ENCODE measurements at places on chromosomes 2 and 18.

- peak; percentile 78 for DNase-seq
Observed at GRCh38 chr2:30447149-30448045, at the start of gene LCLAT1. Gene LCLAT1 (plus strand): TSS chr2:30447246. CDS start chr2:30525591, 78,345 bp downstream.

- no peak for DNase-seq
Observed at GRCh38 chr2:241895712-241896641, 26.4 kb downstream of the RTP5 start.

DNA sequence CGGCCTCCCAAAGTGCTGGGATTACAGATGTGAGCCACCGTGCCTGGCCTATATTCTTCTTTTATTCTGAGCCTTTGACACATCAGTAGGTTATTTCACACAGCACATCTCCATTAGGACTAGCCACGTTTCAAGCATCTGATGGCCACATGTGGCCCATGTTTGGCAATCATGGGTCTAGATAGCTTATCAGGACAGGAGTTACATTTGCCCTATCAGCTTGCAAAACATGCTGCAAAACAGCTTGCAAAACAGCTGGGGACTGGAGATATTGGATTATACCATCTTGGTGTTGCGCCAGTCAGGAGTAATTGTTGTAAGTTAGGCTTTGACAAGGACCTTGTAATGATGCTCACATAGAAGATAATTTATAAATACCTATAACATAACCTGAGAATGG is 94.9 kb downstream of the GBX2 start:
- no peak for DNase-seq

- DNase-seq: no peak
Observed at GRCh38 chr18:55405893-55406406, 182.0 kb downstream of the TCF4 start.

DNA sequence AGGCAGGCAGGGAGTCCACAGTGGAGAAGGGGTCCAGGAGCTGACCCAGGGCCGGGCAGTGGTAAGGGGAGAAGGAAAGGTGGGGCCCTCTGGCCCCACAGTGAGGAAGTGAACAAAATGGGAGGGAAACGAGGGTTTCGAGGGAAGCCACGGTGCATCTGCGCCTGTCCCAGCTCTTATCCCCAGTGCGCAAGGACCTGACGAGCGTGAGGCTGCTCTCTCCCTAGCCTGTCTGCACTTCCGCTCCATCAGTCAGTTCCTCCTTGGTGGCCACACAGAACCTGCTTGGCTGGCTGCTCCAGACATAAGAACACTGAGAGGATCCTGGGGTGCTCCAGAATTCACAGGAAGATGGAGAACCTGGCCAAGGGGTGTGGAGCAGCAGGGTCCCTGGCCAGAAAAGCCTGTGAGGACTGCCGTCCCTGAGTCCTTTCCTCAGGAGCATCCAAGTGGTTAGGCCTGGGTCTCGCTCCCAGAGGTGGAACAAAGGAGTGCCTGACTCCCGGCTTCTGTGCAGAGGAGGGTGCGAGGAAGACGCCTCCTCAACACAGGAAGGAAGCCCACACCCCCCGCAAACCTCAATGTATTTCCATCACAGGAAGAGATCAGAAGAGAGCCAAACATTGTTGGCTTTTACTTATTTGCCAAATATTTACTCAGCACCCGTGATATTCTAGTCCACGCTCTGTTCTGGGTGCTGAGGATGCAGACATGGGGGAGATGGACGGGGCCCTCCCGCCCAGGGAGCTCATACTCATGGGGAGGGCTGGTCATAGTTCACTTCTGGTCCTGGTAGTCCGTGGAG is 43.7 kb upstream of the SEMA4C start:
- no peak for DNase-seq

DNA sequence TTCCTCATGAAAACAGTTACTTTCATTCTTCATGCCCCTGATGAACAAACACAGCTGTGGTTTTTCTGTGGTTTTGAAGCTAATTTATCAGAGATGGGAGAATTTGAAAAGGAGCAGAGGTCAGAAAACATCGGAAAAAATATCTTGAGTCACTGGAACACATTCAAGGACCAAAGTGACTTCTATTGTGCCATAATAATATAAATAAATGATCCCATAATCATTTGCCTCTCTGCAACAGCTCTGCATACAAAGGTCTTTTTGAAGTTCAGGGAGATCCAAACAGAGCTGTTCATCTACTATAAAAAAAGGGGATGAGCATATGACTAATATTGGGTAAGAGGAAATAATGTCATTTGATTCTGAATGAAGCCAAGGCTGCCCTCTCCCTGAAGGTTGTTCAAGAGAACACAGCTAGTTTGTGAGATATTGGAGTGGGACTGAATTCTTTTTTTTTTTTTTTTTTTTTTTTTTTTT is 201.3 kb upstream of the GALNT5 start:
- DNase-seq: no peak

- no peak for DNase-seq
Observed at GRCh38 chr2:235868224-235868623, 300.0 kb downstream of the GBX2 start.

- DNase-seq: no peak
Observed at GRCh38 chr2:226746196-226746800, 53.3 kb downstream of the IRS1 start.

DNA sequence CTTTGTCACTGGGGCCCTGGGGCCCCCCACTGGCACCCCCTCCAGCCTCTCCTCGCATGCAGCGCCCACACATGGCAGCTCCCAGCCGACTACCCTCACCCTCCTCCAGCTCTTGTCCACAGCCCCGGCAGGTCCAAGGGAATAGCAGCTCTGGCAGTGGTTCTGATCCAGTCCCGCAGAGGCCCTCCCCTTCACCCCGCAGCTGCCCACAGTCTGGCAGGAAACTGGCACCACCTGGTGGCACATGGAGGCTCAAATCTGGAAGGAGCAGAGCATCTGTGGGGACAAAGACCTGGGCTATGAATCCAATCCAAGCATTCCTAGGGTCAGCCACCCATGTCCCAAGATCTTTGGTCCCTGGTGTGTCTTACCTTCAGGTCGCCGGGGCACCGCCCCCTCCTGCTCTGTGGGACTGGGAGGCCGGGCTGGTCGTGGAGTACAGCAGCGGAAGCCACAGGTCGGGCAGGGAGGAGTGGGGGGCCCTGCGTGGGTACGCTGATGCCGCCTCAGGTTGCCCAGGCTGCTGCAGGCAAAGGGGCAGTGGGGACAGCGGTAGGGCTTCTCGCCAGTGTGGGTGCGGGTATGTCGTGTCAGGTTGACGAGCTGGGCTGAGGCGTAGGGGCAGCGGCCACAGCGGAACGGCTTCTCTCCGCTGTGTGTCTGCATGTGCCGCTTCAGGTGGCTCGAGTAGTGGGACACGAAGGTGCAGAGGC is 2.3 kb downstream of the ZNF513 start:
- no peak for DNase-seq

DNA sequence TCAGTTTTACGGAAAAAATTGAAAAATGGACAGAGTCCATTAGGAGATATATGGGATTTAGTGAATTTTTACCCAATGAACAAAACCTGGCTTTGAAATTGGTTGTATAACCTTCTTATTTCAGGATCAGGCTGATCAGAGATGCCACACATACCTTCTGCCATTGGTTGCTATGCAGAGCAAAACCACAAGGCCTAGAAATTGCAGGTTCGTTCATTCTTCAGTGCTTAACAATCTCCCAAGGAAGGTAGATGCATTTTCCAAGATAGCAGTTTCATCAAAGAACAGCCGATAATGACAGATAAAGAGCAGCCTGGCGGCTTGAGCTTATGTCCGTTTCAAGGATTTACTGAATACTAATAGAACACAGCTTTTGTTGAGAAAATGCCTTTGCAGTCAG is 868.8 kb downstream of the EPHA4 start:
- DNase-seq: no peak

DNA sequence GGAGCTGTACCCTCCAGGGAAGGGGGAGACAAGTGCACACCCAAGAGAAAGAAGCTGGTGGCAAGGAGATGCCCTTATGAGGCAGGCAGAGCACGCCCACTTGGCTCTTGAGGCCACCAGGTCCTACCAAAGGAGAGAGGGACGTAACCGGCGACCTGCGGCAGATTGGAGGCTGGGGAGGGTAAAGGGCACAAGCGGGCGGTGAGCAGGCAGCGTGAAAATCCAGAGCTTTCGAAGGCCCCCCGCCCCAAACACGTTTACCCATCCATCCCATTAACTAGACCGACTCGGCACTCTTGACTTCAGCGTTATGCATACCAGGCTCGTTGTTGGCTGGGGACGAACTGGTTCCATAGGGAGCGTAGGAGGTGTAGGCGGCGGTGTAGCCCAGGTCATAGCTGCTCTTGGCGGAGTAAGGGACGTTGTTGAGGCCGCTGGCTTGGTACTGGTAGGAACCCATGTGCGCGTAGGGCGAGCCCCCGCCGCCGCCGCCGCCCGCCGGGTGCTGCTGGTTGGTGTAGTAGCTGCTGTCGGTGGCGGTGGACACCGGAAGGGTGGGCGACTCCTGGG is 794 bp downstream of the DLX2 start:
- no peak for DNase-seq

DNA sequence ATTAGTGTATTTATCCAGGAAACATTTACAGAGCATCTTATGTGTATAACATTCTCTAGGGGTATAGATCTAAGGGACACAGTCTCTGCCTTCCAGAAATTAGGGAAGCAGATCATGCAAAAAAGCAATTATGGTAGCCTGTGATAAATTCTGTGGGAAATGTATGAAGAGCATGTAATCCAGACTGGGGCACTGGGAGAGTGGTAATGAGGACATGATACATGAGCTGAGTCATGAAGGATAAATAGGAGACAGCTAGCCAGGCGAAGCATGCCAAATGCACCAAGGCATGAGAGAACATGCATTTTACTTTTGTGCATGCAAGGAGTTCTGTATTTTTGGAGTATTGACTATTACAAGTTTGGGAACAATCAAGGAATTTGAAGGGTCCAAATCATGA is 8.9 kb upstream of the RPRM start:
- no peak for DNase-seq

GRCh38 chr18:39611381-39612100 is 2045.9 kb upstream of the CELF4 start:
- no peak for DNase-seq

GRCh38 chr18:29586210-29586609 is 1409.3 kb upstream of the CDH2 start:
- DNase-seq: no peak

DNA sequence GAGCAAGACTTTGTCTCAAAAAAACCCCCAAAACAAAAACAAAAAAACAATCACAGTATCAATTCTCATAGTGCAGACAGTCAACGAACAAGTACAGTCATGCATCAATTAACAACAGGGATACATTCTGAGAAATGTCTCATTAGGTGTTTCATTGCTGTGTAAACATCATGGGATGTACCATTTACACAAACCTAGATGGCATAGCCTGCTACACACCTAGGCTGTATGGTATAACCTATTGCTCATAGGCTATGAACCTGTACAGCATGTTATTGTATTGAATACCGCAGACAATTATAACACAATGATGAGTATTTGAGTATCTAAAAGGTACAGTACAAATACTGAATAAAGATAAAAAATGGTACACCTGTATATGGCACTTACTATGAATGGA is 67.8 kb upstream of the LMAN1 start:
- DNase-seq: no peak

GRCh38 chr2:72263776-72264060 is 116.1 kb upstream of the CYP26B1 start:
- no peak for DNase-seq

- no peak for DNase-seq
Observed at GRCh38 chr2:55761526-55761925, 67.9 kb upstream of the PNPT1 start.

- DNase-seq: no peak
Observed at GRCh38 chr2:128420131-128420530, 101.5 kb upstream of the HS6ST1 start.

DNA sequence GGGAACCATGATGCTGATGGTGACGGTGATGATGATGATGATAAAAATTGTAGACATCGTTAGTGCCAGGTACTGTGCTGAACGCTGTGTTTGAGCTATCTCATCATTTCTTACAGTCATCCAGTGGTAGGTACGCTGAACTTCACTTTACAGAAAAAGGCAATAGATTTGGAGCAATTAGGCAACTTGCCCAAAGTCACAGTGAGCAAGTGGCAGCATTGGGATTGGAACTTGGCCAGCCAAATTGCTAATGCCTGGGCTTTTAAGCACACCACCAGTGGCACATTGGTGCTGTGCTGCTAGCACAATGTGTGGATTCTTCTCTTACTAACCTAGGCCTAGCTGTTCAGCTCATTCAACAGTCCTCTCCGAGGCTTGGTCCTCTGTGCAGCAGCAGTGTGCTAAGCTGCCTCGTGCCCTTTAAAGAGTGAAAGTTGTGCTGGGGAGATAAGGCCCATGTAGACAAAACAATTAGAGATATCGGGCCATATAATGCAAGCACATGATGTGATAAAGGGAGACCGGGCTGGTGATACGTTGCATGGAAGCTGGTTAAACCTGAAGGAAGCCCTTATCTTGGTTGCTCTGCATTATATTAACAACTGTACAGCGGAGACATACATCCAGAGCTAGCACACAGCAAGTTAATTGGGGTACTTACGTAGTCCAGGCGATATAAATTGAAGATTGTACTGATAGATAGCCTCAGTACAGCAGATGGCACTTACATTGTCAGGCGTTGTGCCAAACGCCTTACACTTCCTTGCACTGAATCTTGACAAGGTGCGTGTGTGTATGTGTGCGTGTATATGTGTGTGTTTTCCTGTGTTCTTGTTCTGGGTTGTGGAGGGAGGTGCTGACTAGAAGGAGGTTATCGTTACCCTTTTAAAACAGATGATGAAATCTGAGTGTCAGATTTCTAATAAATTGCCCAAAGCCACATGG is 28.4 kb downstream of the HK2 start:
- no peak for DNase-seq

- DNase-seq: peak; percentile 68
Observed at GRCh38 chr2:88350331-88351248, 101.9 kb downstream of the FOXI3 start.

DNA sequence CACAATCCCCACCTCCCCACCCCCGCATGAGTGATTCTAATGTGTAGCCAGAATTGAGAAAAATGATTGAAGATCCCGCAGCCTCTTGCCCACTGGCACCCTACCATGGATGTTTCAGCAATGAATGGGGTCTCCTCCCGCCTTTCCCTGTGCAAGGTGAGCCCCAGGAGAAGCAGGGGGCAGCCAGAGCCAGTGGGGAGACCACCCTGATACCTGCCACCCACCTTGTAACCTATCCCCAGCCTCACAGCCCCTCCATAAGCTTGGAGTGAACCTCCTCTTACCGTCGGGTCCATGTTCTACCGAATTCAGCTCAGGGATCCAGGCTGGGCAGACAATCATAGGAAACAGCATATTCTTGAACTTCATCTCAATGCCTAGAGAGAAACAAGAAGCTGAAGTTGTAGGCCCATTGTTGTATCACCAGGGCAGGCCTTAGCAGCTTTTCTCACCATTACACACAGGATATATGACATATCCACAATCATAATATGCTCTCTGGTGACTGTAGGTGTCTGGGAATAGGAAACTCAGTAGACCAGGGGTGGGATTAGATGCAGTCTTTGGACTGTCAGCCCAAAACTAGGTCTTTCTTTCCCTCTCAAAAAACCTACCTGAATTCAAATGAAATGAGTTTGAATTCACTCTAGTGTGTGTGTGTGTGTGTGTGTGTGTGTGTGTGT is 30.9 kb downstream of the XDH start:
- DNase-seq: no peak

DNA sequence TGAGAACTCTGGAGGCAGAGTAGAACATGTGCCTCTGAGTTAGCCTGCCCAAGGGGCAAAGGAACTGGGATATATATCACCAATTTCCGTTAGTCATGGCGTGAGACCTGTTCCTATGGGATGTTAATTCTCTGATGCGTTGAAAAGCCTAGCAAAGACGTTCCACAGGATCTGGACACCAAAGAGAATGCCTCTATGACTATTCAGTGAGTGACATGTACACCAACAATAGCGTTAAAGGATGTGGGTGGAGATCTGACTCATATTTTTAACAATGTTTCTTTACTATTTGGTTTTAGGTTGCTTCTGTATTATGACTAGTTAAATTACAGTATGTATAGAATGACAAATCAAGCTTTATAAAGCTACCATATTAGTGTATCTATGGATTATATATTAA is 320.9 kb upstream of the MC4R start:
- no peak for DNase-seq

All from neuronal stem cell (in vitro differentiated cells).